ENCODE measurements at places on chromosomes 3 and 15. TPM values are rescaled to one million over a fixed set of nuclear protein-coding genes. Genes with fewer than 3 reads are reported as not detected.

GRCh38 chr15:76064375-76064774, 4.6 kb downstream of the TMEM266 start:
- no peaks in the 10 kb centered on the region for H3K36me3 ChIP-seq
- no peak overlapping the region for H3K4me3 ChIP-seq
- no peak overlapping the region for H3K27ac ChIP-seq

DNA sequence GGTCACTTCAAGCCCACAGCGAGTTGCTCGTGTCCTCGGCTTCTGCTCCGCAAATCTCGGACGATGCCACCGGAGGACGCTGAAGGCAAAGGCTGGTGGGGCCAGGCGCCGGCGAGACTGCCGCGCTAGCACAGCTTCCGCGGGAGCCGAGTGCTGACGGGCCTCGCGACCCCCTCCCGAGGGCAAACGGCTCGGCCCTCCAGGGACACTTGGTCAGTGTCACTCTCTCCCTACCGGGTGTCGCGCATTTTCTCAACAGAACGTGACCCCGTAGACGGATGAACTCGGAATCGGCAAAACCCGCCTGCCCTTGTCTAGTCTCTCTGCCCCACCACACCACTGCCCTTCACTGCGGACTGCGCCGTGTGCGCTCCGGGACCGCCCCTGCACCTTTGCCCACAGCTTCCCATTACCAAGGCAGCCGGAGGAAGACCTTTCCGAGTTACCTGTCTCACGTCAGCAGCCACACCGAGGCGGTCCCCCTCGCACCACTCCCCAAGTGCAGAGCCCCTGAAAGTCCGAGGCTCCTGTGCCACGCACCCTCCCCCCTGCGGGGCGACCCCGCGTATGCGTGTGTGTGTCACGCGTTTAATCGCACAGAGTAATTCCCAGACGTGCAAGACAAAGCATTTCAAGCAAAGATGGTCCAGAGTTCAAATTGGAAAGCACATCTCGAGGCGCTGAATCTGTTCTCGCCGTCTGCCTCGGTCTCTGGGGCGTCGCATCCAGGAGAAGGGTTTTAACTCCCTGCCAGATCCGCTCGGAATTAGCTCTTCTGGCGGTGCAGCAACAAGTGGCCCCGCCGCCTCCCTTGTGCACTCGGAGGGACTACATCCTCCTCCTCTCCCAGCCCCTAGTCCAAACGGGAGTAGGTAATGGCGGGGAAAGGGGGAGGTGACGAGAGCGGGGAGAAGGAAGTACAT, 245.0 kb upstream of the TOPAZ1 start:
- no peak overlapping the region for H3K27ac ChIP-seq
- H3K4me3 ChIP-seq = no peak overlapping the region
- H3K4me1 ChIP-seq = peaks cover 51% of the 10 kb centered on the region

Gene LTK
- total RNA-seq = 2.8 TPM

Gene DPPA4
- total RNA-seq = 0.77 TPM

GRCh38 chr15:101641129-101641764, 10.9 kb downstream of the TM2D3 start:
- DNase-seq = peak; percentile 69
- no peaks in the 10 kb centered on the region for H3K27me3 ChIP-seq
- no peak overlapping the region for H3K4me3 ChIP-seq
- H3K36me3 ChIP-seq = peaks cover 38% of the 10 kb centered on the region

Gene SLC7A14
- total RNA-seq = 0.03 TPM

- no peaks in the 10 kb centered on the region for H3K27me3 ChIP-seq
- peaks cover 6% of the 10 kb centered on the region for H3K4me1 ChIP-seq
- H3K27ac ChIP-seq = no peak overlapping the region
- H3K4me3 ChIP-seq = no peak overlapping the region
- DNase-seq = no peak
Observed at GRCh38 chr15:61184431-61184830, 44.7 kb downstream of the RORA start.
